ENCODE measurements at places on chromosomes 4 and X.

- DNase-seq, result no peak
Observed at GRCh38 chr4:180100433-180101344, 2142.5 kb upstream of the TENM3 start.

DNA sequence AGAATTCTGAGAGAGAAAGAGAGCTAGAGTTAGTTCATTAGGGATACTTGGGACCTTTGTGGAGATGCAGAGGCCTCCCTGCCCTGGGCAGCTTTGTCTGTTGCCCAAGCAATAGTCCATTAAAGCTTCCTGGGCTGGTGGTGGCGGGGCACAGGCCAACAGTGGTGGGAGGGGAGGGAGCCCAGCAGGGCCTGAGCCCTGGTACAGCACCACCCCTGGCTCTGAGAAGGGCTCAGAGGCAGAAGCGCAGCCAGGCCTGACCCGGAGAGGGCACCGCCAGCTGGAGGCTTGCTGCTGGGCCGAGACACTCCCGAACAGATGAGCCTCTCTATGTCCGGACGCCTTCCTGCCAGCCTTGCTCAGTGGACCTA, 65.3 kb downstream of the EFNB1 start:
- DNase-seq, result no peak

- DNase-seq, result no peak
Observed at GRCh38 chr4:141142423-141142822, 9.2 kb upstream of the RNF150 start.

DNA sequence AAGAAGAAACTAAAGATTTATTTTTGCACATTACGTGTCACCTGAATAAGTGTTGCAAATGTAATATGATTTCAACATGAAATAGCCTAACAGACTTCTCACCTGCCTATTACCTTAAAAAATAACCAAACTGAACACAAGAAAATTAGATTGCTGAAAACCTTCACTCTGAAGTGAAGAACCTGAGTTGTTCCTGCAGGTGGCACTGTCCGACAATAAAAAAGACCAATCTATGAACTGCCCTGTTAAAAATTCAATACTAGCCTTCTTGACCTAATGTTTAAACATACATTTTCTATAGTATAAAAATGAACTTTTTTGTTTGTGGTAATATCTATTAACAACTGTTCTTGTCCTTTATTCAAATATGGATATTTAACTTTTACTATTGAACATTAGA, 69.2 kb upstream of the PNPLA4 start:
- peak; percentile 1 for DNase-seq

GRCh38 chr4:123994917-123995316, 598.3 kb downstream of the SPRY1 start:
- no peak for DNase-seq

DNA sequence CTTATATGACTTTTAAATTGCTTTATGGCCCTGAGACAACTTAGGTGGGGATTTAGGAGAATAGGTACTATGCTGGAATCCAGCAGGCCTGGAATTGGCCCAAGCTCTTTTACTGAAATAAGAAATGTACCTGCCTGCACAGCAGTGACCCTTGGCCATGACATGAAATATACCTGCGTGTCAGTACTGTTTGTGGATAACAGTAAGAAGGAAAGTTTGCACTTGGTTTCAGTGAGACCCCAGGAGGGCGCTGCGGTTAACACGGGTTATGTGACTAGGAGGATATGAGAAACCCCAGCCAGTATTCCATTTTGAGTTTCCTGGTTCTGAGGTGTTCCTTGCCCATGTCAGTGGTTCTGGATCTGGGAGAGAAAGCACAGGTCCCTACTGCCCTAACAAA, 5.3 kb downstream of the MTM1 start:
- peak; percentile 45 for DNase-seq

DNA sequence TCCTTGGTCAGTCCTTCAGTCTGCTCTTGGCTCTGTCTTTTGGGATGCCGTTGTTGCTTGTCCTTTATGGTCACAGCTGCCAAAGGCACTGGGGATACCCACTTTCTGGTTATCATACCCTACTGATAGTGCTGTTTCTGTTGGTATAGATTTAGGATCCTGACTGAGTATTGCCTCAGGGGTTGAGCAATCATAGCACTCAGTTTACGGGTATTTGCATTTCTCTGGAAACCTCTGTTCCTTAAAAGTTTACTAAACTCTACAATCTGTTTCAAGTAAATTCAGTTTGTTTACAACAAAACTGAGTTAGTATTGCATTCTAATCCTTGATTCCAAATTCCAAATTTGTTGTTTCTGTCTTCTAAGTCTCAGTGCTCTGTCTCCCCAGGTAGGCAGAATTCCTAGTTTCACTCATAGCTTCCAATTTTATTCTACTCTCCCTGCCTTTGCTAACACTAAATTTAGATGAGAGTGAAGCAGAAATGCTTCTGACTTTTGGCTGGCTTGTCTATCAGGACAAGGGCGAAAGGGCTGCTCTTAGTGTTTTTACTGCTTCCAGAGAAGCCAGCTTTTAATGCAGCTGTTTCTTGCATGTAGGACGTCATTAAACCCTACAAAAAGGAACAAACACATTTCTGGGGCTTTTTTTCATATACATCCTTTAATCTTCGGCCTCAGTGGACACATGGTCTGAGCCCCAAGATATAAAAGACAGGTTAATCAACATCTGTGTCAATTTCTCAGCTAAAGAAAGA, 17.2 kb upstream of the TET2 start:
- no peak for DNase-seq

DNA sequence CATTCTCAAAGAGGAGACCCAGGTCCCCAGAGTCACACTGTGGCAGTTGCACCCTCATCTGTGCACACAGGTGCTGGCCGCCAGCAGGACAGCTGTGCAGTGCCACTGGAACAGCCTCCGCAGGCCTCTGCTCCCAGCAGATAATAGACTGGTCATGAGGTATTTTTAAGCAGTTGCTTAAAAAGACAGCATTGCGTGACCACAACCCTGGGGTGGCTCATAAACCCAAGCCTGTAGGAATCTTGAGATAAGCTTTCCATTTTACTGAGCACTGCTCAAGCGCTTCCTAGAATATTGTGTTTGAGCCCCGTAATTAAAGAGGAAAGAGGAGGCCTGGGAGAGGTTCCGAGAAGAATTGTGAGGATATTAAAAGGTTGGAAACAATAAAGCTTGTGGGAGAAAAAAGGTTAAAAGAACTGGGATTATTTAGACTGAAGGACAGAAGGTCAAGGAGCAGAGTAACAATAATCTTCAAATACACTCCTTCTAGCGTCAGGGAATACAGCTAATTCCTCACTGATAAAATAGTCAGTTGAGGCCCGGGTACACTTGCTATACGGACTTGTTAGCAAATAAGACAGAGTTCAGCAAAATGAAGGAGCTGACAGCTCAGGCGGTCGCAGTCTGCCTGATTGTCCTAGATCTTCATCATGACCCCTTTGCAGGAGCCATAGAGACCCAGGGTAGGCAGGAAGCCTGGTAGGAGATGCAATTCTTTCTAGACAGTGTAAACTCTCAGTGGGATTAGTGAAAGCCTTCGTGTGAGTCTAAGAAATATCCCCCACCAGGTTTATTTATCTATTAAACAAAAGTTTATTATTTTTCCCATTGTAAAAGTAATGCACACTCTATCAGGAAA, 86.2 kb upstream of the KIT start:
- DNase-seq, result no peak

GRCh38 chr4:73453701-73454005, 17.6 kb downstream of the AFP start:
- DNase-seq, result no peak

DNA sequence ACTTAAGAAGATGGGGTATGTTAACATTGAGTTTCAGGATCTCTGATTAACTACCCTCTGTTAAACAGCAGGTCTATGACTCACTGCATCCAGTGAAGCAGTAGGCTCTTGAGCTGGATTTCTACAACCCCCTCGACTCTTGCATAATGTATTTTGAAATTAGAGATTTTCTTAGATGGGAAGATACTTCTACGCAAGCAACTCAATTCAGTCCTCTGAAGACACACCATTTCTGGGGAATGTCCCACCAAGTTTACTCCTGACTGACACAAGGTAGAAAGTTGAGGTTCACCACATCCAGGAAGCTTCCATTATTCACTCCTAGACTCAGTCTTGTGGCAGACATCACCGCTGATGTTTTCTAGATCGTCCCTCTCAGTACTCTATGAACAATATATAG, 12.9 kb downstream of the PALLD start:
- peak; percentile 50 for DNase-seq

DNA sequence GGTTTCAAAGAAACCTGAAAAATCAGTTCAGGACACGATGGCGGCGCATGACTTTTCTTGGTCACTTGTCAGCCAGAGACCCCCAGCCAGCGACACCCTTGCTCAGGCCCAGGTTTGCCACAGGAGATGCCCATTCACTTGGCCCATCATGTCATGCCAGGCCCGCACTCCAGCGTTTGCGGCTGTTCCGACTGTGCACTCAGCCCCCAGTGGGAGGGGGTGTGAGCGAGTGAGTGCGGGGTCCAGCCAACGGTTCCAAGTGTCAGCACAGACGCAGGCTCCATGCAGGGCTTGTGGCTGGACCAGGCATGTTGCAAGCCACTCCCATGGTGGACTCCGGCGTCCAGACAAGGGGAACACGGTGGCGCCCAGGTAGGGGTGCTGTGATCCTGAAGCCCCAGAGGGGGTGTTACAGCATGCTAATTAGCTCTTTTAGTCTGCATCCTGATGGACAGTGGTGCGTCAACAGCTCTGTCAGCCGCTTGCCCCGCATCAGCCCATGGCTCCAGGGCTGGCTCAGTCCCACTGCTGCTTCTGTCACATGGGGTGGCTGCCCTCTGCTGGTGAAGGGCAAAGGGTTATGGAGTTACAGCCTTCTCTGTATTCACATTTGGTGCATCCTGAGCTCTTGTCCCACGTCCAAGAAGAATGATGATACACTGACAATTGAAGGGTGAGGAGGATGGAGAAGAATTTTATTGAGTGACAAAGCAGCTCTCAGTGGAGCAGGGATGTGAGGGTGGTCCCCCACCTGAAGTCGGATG, 3.7 kb upstream of the MAEA start:
- peak; percentile 53 for DNase-seq

GRCh38 chr4:145626623-145626982, 7.4 kb downstream of the MMAA start:
- no peak for DNase-seq

DNA sequence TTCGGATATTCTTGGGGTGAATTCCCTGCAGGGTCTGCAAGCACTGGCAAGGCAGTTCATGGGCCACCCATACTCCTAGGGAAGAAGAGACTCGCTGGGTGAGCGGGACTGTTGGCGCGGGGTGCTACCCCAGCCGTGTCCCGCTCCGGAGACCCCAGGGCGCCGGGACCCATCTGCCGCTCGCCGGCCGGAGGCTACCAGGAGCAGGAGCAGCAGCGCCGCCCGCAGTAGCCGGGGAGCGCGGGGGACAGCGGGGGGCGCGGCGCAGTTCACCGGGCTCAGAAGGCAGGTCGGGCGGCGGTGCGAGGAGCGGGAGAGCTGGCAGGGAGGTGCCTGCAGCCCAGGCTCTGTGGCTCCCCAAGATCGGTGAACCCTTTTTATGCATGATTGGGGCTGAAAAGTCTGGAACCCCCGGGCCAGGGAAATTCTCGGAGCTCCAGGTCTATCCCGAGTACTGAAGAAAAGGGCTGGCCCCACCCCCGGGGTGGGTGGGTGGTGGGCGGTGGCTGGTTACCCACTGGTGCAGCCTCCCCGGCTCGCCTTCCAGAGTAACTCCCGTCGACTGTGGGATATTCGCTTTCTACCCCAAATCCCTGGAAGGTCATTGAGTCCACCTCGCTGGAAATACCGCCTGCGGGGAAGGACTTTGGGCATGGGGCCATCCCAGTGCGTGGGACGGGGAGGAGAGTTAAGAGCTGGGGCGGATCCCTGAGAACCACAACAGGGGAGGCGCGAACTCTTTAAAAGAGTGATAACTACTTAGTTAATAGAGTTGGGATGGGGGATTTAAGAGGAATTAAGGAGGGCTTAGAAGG, 37.6 kb downstream of the PF4 start:
- DNase-seq, result no peak

DNA sequence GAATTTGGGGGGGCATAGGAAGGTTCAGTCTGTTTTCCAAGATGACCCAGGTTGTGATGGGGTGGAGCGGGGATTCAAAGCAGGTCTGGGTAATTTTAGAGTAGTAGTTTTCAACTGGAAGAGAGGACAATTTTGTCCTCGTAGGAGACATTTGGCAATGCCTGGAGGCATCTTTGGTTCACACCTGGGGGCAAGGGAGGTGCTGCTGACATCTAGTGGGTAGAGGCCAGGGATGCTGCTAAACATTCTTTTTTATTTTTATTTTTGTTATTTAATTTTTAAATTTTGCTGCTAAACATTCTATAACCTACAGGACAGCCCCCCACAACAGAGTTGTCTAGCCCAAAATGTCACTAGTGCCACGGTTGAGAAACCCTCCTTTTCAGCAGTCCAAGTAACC, 1.9 kb downstream of the RAB9A start:
- no peak for DNase-seq

DNA sequence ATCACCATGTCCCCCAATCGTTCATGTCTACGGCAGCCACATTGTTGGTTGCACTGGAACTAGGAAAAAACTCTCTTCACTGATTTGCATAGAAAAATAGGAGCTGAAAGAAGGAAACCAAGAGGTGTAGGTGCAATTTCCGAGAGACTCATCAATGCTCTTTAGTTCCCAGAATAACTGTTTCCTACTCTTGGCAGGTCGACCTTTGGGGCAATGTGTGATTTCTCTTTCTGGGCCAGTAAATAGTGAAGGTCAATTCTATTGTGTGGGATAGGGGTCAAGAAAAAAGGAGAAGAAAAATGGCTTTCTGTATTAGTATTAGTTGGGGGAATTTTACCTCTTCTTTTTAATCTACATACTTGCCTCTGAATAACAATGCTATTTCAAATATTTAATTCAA, 55.9 kb upstream of the PDE5A start:
- DNase-seq, result no peak

DNA sequence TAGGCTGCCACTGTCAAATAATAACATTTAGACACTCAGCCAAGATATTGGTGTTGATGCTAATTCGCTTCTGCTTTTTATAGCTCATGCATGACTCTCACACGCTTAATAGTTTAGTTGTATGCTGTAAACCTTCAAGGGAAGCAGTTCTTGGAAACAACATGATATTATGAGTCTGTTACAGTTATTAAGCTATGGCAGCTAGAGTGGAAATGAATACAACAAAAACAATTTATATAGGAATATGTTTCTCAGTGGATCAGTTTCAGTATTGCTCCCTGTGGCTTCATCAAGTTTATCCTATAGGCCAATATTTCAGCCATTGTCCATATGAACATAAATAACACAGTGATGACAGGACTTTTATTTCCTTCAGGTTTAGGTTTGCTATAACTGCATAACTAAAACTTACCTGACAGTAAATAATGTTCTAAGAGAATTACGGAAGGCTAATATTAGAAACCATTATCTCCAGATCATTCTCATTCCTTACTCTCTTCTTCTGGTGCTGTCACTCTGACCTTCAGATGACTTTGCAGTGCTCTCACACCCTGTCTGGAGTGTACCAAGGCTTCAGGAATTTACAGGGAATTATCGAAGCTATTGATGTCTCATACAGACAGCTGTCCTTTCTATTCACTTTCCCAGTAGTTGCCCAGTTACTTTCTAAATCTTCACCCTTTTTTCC, 555.0 kb downstream of the ANKRD50 start:
- no peak for DNase-seq

Measured in stimulated activated CD4-positive, alpha-beta T cell treated with anti-CD3 and anti-CD28 coated beads, Interleukin-1b, Interleukin-23, amount 100 ng/mL, for 48 hours (primary cell).